ENCODE measurements at places on chromosomes 4 and X.

DNA sequence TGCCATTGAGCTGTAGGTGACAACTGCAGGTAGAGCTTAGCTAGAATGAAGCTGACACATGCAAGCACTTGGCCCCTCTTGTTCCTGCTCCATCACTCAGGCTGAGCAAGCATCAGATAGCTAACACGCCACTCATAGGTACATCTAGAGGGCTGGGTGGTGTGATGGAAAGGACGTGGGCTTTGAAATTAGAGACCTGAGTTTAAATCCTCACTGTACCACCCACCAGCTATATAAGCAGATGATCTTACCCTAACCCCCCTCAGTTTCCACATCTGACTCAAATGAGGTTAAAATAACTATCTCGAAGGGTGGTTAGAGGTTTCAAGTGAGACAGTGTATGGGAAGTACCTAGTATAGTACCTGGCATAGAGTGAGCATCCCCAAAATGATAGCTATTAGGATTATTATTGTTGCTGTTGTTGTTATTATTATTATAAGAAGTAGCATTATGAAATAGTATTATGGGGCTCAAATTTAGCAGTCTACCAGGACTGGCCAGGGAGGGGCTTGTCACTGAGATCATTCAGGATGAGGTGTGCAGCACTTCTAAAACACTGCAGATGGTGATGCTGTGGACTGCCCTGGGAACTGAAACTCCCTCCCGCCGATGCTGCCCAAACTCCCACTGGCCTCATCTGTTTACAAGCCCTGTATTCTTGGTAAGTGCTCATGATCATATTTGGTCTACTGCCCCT is 59.0 kb downstream of the REELD1 start:
- DNase-seq = no peak

DNA sequence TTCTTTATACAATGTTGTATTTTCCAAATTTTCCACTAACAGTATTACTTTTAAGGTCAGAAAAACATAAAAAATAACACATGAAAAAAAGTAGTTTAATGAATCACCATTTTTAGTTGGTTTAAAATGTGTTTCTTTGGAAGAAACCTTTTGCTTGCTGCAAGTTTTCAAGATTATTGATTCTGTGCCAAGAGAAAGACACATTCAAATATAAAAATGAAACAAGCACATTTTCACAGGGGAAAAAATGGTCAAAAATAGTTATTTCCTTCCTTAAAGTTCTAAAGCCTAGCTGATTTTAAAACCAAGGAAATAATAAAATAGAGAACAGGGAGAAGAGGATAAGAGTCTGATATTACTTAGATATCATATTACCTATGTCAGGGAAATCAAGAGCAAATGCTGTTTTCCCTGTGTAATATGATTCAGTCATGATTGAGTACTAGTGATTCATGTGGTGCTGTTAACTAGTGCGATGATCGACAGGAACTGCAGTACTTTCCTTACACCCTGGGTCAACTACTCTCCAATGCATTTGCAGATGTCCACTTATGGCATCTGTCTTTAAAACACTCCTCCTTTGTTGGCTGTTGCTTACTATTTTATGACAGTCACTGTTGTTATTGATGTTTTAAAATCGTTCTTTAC is 103.8 kb downstream of the CAMK2D start:
- no peak for DNase-seq

GRCh38 chr4:8737075-8737474 is 134.6 kb downstream of the HMX1 start:
- no peak for DNase-seq

DNA sequence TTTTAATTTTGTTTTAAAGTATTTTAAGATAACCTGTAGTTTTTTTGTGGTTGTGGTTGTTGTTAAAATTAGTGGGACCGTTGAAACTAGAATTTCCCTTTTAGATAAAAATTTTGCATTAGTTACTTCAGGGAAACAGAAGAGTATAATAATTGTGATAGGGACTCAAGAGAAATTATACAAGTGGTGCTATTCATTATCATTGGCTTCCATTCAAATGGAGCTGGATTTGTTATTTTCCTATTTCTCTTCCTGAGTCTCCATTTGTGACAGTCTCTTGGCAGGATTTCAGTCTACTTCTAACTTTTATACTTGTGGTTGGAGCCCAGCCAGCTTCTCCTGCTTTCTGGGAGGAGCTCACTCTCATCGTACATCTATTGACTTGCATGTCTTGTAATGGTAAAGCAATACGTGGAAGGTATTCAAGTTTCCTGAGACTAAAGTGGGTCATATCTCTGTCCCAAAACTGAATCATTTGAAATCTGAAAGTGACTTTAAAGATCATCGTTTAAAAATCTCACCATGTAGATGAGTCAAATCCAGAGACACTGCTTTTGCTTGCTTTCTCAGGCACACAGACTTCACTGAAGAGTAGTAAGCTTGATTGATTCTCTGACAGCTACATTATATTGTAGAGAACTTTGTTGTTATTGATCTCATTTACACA is 155.8 kb downstream of the RPA4 start:
- DNase-seq = no peak

GRCh38 chr4:32199639-32200038 is 1479.5 kb downstream of the PCDH7 start:
- no peak for DNase-seq

DNA sequence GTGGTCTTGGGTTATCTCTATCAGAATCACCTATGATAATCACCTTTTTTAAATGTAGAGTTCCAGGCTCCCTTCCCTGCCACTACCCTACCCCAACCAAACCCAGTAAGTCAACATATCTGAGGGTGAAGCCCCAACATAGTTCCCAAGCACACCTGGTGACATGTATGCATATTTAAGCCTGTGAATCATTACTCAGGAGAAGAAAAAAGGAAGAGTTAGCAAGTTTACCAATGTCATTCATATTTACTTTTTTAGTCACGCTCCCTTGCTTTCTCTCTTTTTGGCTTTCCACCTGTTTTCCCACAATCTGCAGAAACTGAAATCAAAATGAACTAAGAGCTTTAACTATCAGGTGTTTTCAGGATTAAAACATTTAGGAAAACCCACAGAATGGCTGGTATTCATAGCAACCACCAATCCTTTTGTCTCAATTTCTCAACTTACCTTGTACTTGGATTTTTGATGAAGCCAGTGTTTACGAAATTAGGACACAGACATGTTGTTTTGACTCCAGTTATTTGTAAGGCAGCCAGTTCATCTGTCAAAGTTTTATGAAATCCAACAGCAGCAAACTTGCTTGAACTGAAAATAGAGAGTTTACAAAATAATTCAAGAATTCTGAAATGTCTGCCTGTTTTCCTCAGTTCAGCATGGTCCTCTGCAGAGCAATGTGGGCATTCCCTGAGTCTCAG is 34.0 kb downstream of the HSD17B11 start:
- no peak for DNase-seq
